Stimulated activated CD4-positive, alpha-beta T cell treated with anti-CD3 and anti-CD28 coated beads, Interleukin-4, amount 100 ng/mL, for 1 hour (primary cell): ENCODE measurements at places on chromosomes 11 and 22.

DNA sequence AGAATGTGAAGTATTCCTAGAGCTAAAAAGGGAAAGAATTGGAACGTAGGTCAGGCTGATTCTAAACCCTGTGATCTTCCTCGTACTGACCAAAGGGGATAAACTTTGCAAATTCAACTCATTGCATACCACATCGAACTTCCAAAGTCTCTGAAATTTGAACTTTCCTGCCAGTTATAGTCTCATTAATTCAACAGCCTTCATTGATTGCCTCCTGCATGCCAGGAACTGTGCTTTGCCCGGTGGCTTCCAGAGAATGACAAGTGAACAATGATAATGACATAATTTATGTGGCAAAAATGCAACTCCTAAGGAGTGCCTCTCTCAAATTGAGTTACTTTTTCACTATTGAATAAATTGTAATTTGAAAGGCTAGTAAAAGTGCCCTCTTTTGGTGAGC, 107.7 kb upstream of the LDLRAD3 start:
- no peak for DNase-seq

GRCh38 chr11:117620086-117620485, 176.9 kb downstream of the DSCAML1 start:
- no peak for DNase-seq

- DNase-seq, result no peak
Measured at GRCh38 chr11:81792416-81792815, 941.2 kb downstream of the FAM181B start.

DNA sequence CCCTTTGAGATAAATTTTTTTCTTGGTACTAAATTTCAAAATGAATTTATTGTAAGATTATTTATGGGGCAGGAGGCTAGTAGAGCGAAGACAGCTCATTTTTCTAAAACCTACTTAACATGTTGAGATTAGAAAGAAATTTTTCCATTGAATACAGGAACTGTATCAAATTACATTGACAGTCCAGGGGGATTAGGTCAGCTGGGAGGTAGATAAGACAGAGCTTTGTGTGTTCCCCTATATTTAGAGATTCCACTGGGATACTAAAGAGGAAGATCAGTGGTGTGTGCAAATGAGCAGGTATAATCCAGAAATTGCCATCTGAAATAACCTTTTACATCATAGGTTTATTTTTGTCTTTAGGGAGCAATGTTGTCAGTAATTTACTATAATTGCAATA, 32.1 kb downstream of the ENDOD1 start:
- DNase-seq, result no peak

- DNase-seq, result no peak
Measured at GRCh38 chr11:697811-698311, 2.2 kb downstream of the TMEM80 start.

GRCh38 chr11:34345991-34346480, 11.8 kb downstream of the ABTB2 start:
- DNase-seq, result no peak

- DNase-seq, result no peak
Measured at GRCh38 chr22:45335021-45335818, 25.5 kb downstream of the FAM118A start.

GRCh38 chr11:44766972-44767278, 40.2 kb downstream of the TSPAN18 start:
- no peak for DNase-seq

GRCh38 chr11:126079621-126080124, 17.0 kb upstream of the CDON start:
- no peak for DNase-seq
